ENCODE measurements at places on chromosomes 5 and 9. TPM values are rescaled to one million over a fixed set of nuclear protein-coding genes. Genes with fewer than 3 reads are reported as not detected.

- H3K36me3 ChIP-seq, result no peaks in the 10 kb centered on the region
- H3K4me3 ChIP-seq, result no peak overlapping the region
- no peaks in the 10 kb centered on the region for H3K27me3 ChIP-seq
- no peaks in the 10 kb centered on the region for H3K4me1 ChIP-seq
- DNase-seq, result no peak
- no peak overlapping the region for H3K27ac ChIP-seq
These were observed 111.1 kb upstream of the DAPK1 start for GRCh38 chr9:87386490-87387025.

DNA sequence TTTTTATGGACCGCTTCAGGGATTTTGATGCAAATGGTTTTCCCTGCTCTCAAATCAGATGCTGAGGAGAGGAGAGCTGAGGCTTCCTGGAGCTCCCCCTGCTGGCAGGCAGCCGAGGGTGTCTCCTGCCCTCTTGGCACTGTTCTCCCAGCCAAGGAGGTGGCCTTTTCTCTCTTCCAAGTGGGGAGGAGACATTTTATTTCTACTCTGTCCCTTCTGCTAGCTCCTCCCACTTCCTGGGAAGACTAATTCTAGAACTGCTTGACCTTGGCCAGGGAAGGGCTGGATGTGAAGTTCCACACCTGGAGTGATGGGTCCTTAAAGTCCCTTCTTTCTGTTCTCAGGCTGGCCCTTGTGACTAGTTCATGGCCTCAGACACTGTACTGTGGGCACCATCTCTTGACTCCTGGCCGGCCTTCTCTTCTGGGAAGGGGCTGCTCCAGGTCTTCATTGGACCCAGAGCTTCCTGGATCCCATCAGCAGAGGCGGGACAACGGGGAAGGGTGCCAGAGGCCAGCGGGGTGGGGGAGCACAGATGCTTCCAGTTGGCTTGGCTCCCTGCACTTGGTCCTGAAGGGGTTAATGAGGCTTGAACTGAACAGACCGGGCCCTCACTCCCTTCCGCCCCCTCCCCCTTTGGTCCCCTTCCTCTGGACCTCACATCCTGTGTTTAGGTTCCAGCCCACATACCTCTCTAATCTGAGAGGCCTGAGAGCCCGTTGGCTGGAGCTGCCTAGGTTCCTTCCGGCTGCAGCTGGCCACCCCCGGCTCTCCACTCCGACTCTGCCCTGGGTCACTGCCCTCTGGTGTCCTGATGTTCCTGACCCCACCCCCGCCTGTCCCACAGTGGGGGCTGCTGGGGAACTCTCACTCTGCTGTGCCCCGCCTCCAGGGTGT, 32.1 kb downstream of the PTPA start:
- no peaks in the 10 kb centered on the region for H3K27me3 ChIP-seq
- no peak overlapping the region for H3K4me3 ChIP-seq
- H3K27ac ChIP-seq, result peak overlapping the region; percentile 98
- DNase-seq, result peak; percentile 92
- peaks cover 66% of the 10 kb centered on the region for H3K4me1 ChIP-seq
- peaks cover 33% of the 10 kb centered on the region for H3K36me3 ChIP-seq

DNA sequence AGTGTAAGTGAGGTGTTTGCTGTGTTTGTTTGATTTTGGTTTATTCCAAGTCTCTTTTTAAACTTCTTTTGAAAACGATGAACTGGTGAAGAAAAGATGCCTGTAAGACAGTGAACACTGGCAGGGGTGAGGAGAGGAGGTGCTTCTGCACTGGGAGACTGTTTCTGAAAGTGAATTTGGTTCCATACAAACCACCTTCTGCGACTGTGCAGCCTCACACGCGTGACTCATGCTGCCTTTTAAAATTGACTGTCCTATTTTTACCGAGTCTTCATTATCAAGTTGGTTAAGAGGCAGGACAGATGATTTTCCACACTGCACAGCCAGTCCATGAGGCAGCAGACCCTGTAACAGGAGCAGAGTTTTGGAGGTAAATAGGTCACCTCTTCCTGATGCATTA, 340.6 kb downstream of the MTRR start:
- no peaks in the 10 kb centered on the region for H3K36me3 ChIP-seq
- no peak overlapping the region for H3K4me3 ChIP-seq
- no peaks in the 10 kb centered on the region for H3K4me1 ChIP-seq
- H3K27ac ChIP-seq, result no peak overlapping the region

Gene PAEP
- total RNA-seq, result not detected

- no peak for DNase-seq
- H3K4me1 ChIP-seq, result no peaks in the 10 kb centered on the region
- H3K27me3 ChIP-seq, result no peaks in the 10 kb centered on the region
These were observed 44.9 kb downstream of the HMGCS1 start for GRCh38 chr5:43268188-43268820.

- H3K36me3 ChIP-seq, result no peaks in the 10 kb centered on the region
- no peak for DNase-seq
- no peaks in the 10 kb centered on the region for H3K27me3 ChIP-seq
- H3K27ac ChIP-seq, result no peak overlapping the region
- H3K4me3 ChIP-seq, result no peak overlapping the region
These were observed 198.9 kb upstream of the CYLC2 start for GRCh38 chr9:102796244-102796643.

GRCh38 chr5:168314735-168315411, 23.4 kb downstream of the WWC1 start:
- no peaks in the 10 kb centered on the region for H3K36me3 ChIP-seq
- H3K4me3 ChIP-seq, result no peak overlapping the region
- no peak overlapping the region for H3K27ac ChIP-seq
- H3K4me1 ChIP-seq, result no peaks in the 10 kb centered on the region

GRCh38 chr9:129332581-129332980, 154.5 kb upstream of the IER5L start:
- H3K27me3 ChIP-seq, result no peaks in the 10 kb centered on the region
- peak overlapping the region; percentile 54 for H3K27ac ChIP-seq
- H3K4me3 ChIP-seq, result no peak overlapping the region
- peaks cover 51% of the 10 kb centered on the region for H3K4me1 ChIP-seq
- H3K36me3 ChIP-seq, result no peaks in the 10 kb centered on the region
- no peak for DNase-seq

GRCh38 chr9:89364666-89365531, 46.6 kb downstream of the SECISBP2 start:
- peaks cover 25% of the 10 kb centered on the region for H3K36me3 ChIP-seq
- no peaks in the 10 kb centered on the region for H3K27me3 ChIP-seq
- H3K27ac ChIP-seq, result no peak overlapping the region
- H3K4me1 ChIP-seq, result no peaks in the 10 kb centered on the region

DNA sequence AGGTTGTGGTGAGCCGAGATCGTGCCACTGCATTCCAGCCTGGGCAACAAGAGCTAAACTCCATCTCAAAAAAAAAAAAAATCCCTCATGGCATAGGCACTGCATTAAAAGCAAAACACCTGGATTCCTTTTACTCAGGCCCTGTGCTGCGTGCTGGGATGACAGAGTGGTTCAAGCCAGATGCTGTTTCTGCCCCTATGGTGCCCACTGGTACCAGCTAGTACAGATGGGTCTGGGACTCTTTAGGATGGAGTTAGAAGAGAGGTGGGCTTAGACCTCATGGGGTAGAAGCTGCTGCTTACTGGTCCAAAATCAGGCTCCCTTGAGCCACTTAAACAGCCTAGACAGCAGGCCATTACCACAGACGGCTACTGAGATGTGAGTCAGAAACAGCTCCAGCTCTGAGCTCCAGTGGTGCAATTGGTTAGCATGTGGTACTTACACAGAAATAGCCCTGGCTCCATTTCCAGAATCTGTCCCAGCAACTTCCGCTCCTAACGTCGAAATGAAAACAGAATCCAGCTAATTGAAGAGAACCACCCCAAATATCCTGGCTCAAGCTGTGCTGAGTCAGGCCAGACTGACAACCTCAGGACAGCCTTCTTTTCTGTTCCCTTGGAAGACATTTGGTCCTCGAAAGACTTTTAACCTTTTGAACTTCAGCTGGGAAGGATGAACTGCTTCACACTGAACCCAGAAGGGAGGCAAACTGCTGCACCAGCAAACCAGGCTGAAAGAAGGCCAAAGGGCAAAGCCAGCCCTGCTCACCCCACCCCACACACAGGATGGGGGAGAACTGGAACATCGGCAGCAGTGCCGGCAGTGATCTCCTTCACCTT, 15.5 kb downstream of the C5orf15 start:
- no peak overlapping the region for H3K4me3 ChIP-seq
- H3K4me1 ChIP-seq, result peaks cover 22% of the 10 kb centered on the region
- H3K27me3 ChIP-seq, result no peaks in the 10 kb centered on the region
- peak; percentile 74 for DNase-seq
- peak overlapping the region; percentile 65 for H3K27ac ChIP-seq
- peaks cover 21% of the 10 kb centered on the region for H3K36me3 ChIP-seq

Gene SERF1A
- total RNA-seq, result 6.6 TPM

DNA sequence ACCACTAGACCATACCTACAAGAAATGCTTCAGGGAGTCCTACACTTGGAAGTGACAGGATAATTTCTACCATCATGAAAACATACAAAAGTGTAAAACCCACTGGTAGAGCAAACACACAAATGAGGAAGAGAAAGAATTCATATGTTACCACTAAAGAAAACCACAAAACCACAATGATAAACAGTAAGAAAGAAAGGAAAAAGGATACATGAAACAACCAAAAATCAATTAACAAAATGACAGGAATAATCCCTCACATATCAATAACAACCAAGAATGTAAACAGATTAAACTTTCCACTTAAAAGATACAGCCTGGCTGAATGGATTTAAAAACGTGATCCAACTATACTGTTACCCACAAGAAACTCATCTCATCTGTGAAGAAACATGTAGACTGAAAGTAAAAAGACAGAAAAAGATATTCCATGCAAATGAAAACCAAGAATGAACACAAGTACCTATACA, 83.4 kb downstream of the LPAR1 start:
- H3K36me3 ChIP-seq, result no peaks in the 10 kb centered on the region
- H3K4me3 ChIP-seq, result no peak overlapping the region
- no peaks in the 10 kb centered on the region for H3K27me3 ChIP-seq
- no peak overlapping the region for H3K27ac ChIP-seq
- no peak for DNase-seq
- H3K4me1 ChIP-seq, result peaks cover 9% of the 10 kb centered on the region

GRCh38 chr9:27408001-27408400, 111.1 kb upstream of the EQTN start:
- no peak overlapping the region for H3K4me3 ChIP-seq
- peaks cover 5% of the 10 kb centered on the region for H3K4me1 ChIP-seq
- no peaks in the 10 kb centered on the region for H3K36me3 ChIP-seq
- no peak for DNase-seq

DNA sequence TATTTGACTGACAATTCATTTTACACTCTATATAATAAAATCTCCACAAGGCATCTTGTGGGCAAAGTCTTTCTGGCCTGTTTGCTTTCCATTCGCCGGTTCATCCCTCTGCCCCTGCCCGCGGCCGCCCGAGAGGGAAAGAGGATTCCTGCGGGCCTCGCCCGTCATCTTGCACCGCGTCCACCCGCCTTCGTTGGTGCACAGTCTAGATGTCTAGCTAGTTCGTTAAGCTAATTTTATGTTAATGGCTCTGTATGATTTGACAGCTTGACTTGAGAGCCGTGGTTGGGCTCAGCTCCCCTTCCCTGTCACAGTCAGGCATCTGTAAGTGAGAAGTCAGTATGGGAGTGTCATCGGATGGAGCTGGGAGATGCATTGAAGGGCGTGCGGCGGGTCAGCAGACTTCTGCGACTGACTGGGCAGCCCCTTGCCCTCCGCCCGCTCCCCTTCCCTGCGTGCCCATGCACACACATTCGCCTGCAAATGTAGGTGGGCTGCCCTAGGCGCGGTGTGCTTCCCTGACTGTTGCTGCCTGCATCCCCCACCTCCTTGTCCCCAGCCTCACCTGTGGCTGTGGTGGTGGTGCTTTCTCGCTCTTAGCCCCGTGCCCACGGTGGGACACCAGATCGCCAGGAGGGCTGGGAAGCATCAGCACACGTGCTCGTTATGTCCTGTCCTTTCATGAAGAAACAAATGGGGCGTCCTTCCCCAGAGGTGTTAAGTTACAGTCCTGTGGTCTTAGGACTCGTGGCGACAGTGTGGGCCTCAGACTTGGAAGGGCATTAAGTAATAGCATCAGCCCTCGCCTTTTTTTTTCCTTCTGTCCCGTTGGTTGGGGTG, 25.9 kb upstream of the PRDM12 start:
- H3K27me3 ChIP-seq, result no peaks in the 10 kb centered on the region
- H3K27ac ChIP-seq, result no peak overlapping the region
- no peak overlapping the region for H3K4me3 ChIP-seq
- peaks cover 39% of the 10 kb centered on the region for H3K36me3 ChIP-seq
